ENCODE measurements at places on chromosomes 3 and 15.

GRCh38 chr3:140850210-140850955 is 91.3 kb upstream of the SLC25A36 start:
- no peak for DNase-seq

DNA sequence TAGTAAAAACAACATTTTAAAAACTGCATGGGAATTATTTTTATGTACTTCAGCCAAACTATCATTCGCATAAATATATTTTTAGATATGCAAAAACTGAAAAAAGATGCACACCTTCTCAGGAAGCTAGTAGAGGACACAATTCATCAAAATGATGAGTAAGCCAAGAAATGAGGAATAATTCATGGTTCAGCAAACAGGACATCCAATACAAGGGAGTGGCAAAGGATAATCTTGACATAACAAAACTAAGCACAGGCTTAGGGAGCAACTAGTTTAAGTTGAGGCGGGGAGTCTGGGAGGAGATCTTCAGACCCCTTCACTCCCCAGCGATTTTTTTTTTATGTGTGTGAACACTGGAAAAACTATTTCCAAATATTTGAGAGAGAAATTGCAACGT is 93.7 kb downstream of the ZNF280D start:
- DNase-seq: no peak

DNA sequence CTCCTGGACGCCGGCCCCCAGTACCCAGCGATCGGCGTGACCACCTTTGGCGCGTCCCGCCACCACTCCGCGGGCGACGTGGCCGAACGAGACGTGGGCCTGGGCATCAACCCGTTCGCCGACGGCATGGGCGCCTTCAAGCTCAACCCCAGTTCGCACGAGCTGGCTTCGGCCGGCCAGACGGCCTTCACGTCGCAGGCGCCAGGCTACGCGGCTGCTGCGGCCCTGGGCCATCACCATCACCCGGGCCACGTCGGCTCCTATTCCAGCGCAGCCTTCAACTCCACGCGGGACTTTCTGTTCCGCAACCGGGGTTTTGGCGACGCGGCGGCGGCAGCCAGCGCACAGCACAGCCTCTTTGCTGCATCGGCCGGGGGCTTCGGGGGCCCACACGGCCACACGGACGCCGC is 956 bp downstream of the ZIC1 start:
- no peak for DNase-seq

GRCh38 chr3:87161417-87161816 is 65.7 kb upstream of the CHMP2B start:
- no peak for DNase-seq

DNA sequence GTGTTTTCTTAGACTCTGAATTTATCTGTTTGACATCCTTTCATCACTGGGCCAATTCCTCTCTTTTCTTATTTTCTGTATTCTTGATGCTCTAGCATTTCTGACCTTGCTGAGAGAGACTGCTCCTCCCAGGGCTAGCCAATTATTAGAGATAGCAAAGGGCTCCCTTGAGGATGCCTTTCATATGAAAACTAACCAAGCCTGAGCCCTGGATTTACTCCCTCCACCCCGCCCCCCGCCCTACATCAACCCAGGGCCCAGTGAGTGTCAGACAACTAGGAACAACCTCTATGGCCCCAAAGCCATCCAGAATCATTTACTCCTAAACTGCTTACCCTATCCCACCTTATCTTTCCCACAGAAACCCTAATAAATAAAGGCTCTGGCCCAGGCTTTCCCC is 69.7 kb upstream of the LARS2 start:
- DNase-seq: no peak

GRCh38 chr15:83685916-83686332 is 32.0 kb downstream of the ADAMTSL3 start:
- no peak for DNase-seq

All from BJ (cell line).